ENCODE measurements at places on chromosomes 11 and 22. TPM values are rescaled to one million over a fixed set of nuclear protein-coding genes. Genes with fewer than 3 reads are reported as not detected.

The PISD gene
- 31.8 TPM for total RNA-seq

The ARHGAP32 gene
- 4.5 TPM for total RNA-seq

The SLC25A18 gene
- 0.08 TPM for total RNA-seq

The MUC6 gene
- not detected for total RNA-seq

The LRRN4CL gene
- total RNA-seq = 0.05 TPM

The NCF4 gene
- total RNA-seq = not detected

The VEGFB gene
- total RNA-seq = 49.7 TPM

The CWC15 gene
- 30.6 TPM for total RNA-seq

The DGAT2 gene
- total RNA-seq = 1.5 TPM

The TNNI2 gene
- total RNA-seq = not detected

The MCHR1 gene
- not detected for total RNA-seq

The SEPTIN5 gene
- 10.4 TPM for total RNA-seq

The SOX10 gene
- not detected for total RNA-seq

The PDGFD gene
- 7.7 TPM for total RNA-seq

The MIAT gene
- 0.29 TPM for total RNA-seq

The OTOG gene
- total RNA-seq = not detected

The P2RX6 gene
- 0.70 TPM for total RNA-seq

The GRK3 gene
- 3.6 TPM for total RNA-seq

The FIBIN gene
- total RNA-seq = not detected

The DERL3 gene
- 0.17 TPM for total RNA-seq

The SHANK3 gene
- total RNA-seq = 3.0 TPM

The ASCL2 gene
- total RNA-seq = 0.09 TPM

The PKDREJ gene
- not detected for total RNA-seq

The ZP1 gene
- 0.09 TPM for total RNA-seq

The MS4A7 gene
- total RNA-seq = not detected

The NPAS4 gene
- total RNA-seq = not detected

The OR56B1 gene
- not detected for total RNA-seq

The COMMD9 gene
- total RNA-seq = 51.2 TPM

The SLC22A25 gene
- total RNA-seq = not detected

The CNGA4 gene
- total RNA-seq = 0.03 TPM

The ANGPTL5 gene
- total RNA-seq = 0.05 TPM

The OR51B5 gene
- total RNA-seq = not detected

The TRPC6 gene
- 0.74 TPM for total RNA-seq

The PKNOX2 gene
- not detected for total RNA-seq

The KRTAP5-8 gene
- not detected for total RNA-seq

The OMP gene
- total RNA-seq = not detected

The ELF5 gene
- total RNA-seq = not detected

The IGSF9B gene
- 1.7 TPM for total RNA-seq

The RAG2 gene
- not detected for total RNA-seq

The OR2AT4 gene
- not detected for total RNA-seq

The KCNK4 gene
- total RNA-seq = not detected

The NXPE2 gene
- total RNA-seq = not detected

The CRKL gene
- total RNA-seq = 21.9 TPM

The TMEM132A gene
- total RNA-seq = 160 TPM

The LRRC4C gene
- total RNA-seq = not detected

The FAT3 gene
- total RNA-seq = 0.23 TPM

The ENDOD1 gene
- total RNA-seq = 12.8 TPM

The TRMT2A gene
- 14.6 TPM for total RNA-seq

The MUC2 gene
- total RNA-seq = 0.50 TPM

The KCNQ1OT1 gene
- total RNA-seq = 0.03 TPM

The IL17REL gene
- not detected for total RNA-seq

Measured in A549 treated with CORT108297 at 1 μM for 4 hours (cell line).